ENCODE measurements at places on chromosomes 2 and 18. TPM values are rescaled to one million over a fixed set of nuclear protein-coding genes. Genes with fewer than 3 reads are reported as not detected.
A peak's percentile ranks its signal among the peaks of the same experiment; 100 is the strongest.

DNA sequence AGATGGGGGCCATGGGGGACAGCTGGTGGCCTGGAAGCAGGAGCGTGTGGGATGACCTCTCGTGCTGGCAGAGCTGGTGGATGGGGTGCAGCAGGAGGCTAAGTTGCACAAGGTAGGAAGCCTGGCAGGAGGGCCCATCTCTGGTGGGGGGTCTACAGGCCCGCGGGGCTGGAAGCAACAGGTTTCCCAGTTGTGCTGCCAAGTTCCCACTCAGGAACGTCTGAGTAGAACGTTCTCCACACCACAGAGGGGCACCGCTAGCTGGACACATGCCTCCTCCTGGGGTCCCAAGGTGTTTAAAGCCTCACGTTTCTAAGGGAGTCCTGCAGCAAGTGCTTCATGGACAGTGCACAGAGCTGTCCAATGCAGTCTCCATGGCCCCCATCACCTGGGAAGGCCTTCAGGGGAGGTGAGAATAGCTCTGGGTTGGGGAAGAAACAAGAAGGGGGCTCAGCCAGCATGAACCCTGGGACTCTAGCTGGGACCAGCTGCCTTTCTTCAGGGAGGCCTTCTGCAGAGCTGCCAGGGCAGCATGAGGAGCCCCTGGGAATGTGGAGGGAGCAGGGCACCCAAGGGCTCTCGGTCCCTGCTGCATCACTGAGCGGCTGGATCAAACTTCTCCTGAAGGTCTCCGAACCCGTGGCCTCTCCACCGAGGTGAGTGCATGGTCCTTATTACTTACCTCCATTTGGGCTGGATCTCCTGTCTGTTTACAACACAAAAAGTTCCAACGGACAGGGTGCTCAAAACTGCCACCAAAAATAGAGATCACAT is 80.0 kb downstream of the TWIST2 start:
- no peak for DNase-seq

DNA sequence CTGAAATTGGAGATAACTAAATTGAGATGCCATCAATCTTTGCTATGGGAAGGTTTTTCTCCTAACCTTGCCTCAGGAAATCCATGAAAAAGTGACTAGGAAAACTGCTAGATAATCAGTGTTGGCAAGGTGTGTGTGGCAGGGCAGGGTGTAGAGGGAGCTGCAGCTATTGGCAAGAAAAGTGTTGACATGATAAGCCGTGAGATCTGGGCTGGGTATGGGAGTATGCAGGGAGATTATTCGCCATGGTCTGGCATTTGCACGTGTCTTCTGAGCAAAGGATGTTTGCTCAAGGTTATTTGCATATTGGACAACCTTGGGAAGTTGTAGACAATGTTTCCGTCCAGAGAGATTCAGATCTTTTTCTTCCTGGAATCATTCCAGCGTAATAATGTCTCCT is 74.7 kb downstream of the SERPINB8 start:
- no peak for DNase-seq

GRCh38 chr18:63451799-63452660 is 24.7 kb upstream of the SERPINB5 start:
- DNase-seq, result peak; percentile 37

- DNase-seq, result no peak
These were observed 35.5 kb downstream of the VAPA start for GRCh38 chr18:9949315-9949714.

The SAG gene
- total RNA-seq, result not detected

The CD8B2 gene
- total RNA-seq, result 0.10 TPM

- DNase-seq, result no peak
These were observed 334.1 kb upstream of the MYT1L start for GRCh38 chr2:2664989-2665833.

- DNase-seq, result no peak
These were observed 257.0 kb downstream of the DPP10 start for GRCh38 chr2:114699423-114699944.

The VAMP8 gene
- 32.4 TPM for total RNA-seq

The DAW1 gene
- not detected for total RNA-seq

- no peak for DNase-seq
These were observed 3.9 kb downstream of the CTLA4 start for GRCh38 chr2:203871371-203871983.

DNA sequence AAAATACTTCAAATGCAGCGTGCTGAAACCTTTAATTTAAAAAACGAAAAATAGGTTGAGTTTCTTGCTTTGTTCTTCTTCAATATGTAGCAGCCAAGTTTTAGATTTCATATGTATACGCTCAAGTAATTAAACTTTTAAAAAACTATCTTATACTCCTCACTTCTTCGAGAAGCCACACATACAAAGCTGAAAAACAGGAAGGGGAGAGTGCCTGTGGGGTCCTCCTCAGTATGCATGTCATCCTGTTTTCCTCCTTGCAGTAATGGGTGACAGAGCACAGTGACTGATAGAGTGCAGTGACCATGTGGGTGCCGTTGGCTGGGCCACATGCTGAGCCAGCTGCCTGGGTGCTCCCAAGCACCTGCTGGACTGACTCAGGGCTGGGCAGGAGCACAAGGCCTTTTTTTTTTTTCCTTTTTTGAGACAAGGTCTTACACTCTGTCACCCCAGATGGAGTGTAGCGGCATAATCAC is 33.3 kb downstream of the UXS1 start:
- DNase-seq, result no peak

The CCDC74B gene
- 3.1 TPM for total RNA-seq

DNA sequence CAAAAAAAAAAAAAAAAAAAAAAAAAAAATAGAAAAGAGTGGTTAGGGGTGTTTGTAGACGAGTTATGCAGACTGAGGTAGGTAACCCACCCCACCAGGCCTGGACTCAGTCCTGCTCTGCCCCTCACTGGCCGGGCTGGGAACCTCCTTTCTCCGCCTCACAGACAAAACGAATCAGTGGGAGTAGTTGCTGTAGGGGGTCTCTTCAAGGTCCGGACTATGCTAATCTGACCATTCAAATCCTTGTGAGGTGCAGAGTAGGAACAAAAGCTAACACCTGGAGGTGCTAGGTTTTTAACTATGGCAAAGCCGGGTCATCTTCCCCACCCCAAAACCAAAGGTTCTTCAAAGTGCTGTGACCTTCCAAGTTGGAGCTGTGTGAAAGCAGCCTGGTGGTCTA is 223.7 kb downstream of the SLC4A3 start:
- DNase-seq, result no peak

The FAM124B gene
- 4.9 TPM for total RNA-seq

The PNKD gene
- total RNA-seq, result 22.3 TPM

GRCh38 chr2:157497638-157498314 is 53.9 kb upstream of the CYTIP start:
- DNase-seq, result peak; percentile 8

GRCh38 chr2:95043300-95044093 is 18.0 kb downstream of the MAL start:
- no peak for DNase-seq

GRCh38 chr2:217793566-217794132 is 209.1 kb downstream of the TNS1 start:
- no peak for DNase-seq

The CHRNA1 gene
- total RNA-seq, result 4.2 TPM

The FAM210A gene
- 18.1 TPM for total RNA-seq

DNA sequence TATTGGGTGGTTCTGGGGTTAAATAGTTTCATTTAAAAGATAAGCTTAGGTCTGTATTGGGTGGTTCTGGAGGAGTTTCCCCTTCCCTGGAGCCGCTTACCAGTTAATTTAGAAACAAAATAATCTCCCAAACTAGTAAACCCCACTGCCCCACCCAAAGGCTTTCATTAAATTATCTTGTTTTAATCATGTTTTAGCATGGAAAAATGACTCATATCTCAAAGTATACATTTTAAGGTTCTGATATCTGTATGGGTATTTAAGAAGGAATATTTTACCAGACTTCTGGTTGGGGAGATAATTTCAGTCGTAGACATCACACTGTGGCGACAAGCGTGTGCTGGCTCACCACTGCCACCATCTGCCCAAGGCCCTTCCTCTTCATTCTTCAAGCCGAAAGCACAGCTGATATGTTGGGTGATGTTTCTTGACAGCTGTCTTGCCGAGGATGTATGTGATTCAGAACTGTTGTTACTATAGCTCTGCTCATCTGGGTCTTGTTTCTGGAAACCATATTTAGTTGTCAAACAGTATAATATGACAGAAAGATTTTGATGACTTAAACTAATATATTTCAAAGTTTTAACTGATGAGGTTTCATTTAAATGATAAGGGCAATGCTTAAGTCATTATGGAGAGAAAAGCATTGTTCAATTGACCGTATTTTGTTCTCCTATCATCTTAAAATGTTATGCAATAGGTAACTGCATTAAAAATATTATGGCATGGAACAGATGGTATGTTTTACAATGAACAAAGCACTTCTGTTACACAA is 5.1 kb downstream of the FIGLA start:
- DNase-seq, result peak; percentile 58

The TOGARAM2 gene
- 0.69 TPM for total RNA-seq

- DNase-seq, result peak; percentile 35
These were observed 104.6 kb upstream of the EML6 start for GRCh38 chr2:54618646-54619565.

DNA sequence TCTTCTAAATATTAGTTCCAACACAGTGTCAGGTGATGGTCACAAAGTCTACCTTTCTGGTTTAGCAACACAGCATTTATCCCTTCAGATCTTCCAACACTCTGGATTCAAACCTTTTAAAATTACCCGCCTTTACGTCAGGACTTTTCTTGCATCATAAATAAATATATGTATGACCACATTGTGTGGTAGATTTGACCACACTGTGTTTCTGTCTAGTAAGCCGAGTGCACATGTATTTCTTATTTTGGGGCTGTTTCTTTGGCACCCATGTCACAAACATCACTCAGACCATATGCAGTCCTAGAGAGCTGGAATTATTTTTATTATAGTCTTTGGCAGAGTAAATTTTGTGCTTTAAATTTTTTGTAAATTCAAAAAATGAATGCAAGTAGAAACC is 172.1 kb downstream of the ANKRD44 start:
- no peak for DNase-seq

- DNase-seq, result no peak
These were observed 48.2 kb downstream of the KCMF1 start for GRCh38 chr2:85019121-85019520.

DNA sequence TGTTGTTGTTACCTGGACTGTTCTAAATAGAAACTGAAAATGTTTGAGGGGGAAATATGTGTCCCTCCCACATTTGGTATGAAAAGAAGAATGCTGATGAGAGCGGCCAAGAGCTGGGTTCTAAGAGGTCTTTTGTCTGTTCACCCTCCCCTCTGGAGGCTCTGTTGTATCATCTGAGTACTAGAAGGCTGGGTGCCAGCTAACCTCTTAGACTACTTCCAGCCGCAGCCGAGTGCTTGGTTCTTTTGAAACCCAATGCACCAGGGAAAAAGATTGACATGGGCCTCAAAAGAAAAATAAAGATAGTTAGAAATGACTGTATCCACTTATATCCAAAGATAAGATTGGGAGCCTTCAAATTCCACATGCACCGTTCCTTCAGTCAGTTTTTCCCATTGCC is 255.9 kb downstream of the TXNL1 start:
- DNase-seq, result no peak

DNA sequence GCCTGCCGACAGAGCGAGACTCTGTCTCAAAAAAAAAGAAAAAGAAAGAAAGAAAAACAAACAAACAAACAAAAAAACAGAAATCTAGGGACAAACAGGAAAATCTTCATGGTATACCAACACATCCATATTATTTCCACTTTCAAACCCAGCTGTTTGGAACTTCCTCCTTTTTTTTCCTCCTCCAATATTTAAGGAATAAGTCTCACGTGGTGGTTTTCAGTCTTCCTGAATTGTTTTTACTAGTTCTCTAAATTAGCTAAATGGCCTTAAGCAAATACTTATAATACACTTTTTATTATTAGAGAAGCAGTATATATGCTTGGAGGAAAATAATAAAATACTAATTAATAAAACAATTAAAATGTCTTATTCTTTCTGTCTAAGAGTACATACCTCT is 48.7 kb upstream of the GLS start:
- no peak for DNase-seq

The MORN2 gene
- total RNA-seq, result 12.5 TPM

GRCh38 chr2:67900826-67901225 is 162.0 kb downstream of the C1D start:
- no peak for DNase-seq

DNA sequence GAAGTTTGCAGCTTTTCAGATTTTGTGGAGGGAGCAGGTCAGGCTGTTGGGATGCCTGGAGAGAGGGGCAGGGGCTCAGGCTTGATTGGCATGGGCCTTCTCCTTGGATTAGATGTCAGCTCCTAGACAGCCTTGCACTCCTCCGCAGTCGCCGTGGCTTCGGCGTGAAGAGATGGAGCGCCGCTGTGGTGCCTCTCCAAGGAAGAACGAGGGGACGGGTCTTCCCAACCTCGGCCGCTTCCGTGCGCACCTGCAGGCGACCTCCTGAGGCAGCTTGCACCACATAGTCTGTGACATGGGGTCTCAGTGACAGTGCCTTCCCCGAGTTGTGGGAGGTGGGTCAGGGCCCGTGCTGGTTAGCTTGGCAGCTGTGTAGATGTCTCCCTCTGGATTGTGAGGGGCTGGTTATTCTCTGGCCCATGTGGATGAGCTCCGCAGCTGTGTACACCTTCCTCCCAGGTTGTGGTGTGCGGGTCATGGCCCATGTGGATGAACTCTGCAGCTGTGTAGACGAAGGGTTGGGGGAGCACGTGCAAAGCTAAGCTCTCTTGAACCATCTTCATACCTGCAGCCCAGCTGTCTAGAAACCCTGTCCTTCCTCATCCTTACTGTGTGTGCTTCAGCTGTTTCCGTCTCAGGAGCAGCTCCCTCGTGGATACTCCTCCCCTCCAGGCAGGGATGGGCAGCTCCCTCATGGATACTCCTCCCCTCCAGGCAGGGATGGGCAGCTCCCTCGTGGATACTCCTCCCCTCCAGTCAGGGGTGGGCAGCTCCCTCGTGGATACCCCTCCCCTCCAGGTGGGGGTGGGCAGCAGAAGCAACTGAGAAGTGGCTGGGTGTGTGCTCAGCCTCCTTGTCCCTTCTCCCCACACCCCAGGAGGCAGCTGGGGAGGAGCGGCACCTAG is 170.3 kb downstream of the LDLRAD4 start:
- no peak for DNase-seq

The BMP10 gene
- total RNA-seq, result not detected

- peak; percentile 65 for DNase-seq
These were observed 175.8 kb downstream of the LOXHD1 start for GRCh38 chr18:46481048-46481846.

GRCh38 chr2:6787376-6787775 is 78.3 kb downstream of the CMPK2 start:
- DNase-seq, result no peak

GRCh38 chr2:128384956-128385355 is 66.3 kb upstream of the HS6ST1 start:
- DNase-seq, result no peak

GRCh38 chr18:24011123-24011917 is 3.2 kb upstream of the TTC39C start:
- no peak for DNase-seq

GRCh38 chr18:46253498-46253897 is 149.3 kb downstream of the HAUS1 start:
- DNase-seq, result no peak

GRCh38 chr2:217725409-217725808 is 277.4 kb downstream of the TNS1 start:
- DNase-seq, result no peak
